ENCODE measurements at places on chromosomes 13 and 19.

DNA sequence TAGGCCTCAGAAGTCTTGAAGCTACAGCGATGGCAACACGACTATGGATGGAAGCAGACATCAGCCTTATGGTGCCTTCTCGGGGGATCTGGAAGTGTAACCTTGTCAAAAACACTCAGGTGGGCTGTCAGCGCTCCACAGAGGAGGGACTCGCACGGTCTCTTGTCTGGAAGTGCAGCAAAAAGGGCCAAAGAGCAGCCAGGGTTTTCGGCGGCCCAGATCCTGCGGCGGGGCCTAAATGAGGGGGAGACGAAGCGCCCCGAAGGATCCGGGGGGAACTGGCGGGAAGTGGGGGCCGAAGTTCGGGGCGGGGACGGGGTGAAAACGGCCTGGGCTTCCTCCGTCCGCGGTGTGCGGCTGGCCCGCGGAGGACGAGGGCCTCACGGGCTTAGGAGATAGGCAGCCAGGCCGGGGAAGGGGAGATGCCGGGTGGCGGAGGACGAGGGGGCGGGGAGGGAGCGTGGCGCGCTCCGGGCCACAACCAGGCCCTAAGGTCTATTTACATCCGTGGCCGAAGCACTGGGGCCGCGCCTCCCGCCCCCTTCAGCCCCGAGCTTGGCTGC lies 637 bp downstream of the RANBP3 start:
- DNase-seq: no peak

GRCh38 chr13:60226507-60226906 lies 62.8 kb upstream of the DIAPH3 start:
- DNase-seq: no peak

- DNase-seq: no peak
Observed at GRCh38 chr13:26999499-26999898, 172.1 kb downstream of the USP12 start.

- peak; percentile 79 for DNase-seq
Observed at GRCh38 chr13:26946684-26947343, 186.2 kb upstream of the GPR12 start.

DNA sequence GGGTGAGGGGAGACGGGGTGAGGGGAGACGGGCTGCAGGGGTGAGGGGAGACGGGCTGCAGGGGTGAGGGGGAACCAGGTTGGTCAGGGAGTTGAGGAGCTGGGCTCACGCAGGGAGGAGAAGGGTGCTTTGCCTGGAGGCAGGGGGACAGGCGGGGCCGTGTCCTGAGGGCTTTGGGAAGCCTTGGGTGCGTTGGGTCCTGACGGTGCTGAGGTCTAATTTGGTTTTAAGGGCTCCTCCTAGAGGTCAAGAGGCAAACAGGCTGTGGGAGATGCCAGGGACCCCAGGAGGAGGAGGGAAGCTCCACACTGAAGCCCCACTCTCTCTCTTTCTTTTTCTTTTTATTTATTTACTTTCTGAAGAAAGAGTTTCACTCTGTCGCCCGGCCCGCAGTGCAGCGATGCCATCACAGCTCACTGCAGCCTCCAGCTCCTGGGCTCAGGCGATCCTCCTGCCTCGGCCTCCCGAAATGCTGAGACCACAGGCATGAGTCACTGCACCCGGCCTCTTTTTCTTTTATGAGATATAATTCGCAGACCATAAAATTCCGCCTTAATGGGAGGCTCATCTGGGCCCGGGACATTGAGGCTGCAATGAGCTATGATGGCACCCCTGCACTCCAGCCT lies 9.3 kb upstream of the MISP start:
- no peak for DNase-seq

- peak; percentile 60 for DNase-seq
Observed at GRCh38 chr19:58355908-58356765, 2.8 kb upstream of the A1BG start.

- DNase-seq: no peak
Observed at GRCh38 chr13:23848019-23848418, 41.2 kb downstream of the MIPEP start.

- no peak for DNase-seq
Observed at GRCh38 chr13:48593536-48593935, 60.2 kb upstream of the CYSLTR2 start.

GRCh38 chr19:49290517-49290916 lies 34.5 kb downstream of the SLC6A16 start:
- DNase-seq: no peak

- DNase-seq: no peak
Observed at GRCh38 chr19:46784262-46785053, 3.9 kb downstream of the SLC1A5 start.

- no peak for DNase-seq
Observed at GRCh38 chr13:36046672-36047071, 84.5 kb downstream of the DCLK1 start.

GRCh38 chr13:67008075-67008668 lies 222.0 kb downstream of the PCDH9 start:
- no peak for DNase-seq

GRCh38 chr13:33775339-33776108 lies 42.4 kb upstream of the RFC3 start:
- DNase-seq: no peak

DNA sequence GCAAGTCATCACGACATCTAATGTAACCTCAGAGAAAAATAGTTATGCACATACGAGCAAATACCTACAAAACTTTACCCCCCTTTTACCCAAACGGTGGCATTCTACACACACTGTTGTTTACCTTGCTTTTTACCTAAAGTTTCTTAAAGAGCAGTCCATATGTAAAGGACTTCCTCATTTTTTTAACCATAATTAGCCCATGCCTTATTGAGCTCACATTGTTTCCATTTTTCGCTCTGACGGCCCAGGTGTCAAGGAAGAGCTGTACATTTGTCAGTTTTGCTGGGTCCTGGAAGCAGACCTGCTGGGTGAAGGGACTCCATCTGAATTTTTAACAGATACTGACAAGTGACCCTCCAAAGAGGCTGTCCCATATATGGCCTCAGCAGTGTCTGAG lies 89.4 kb downstream of the STK24 start:
- DNase-seq: peak; percentile 39

GRCh38 chr13:39298951-39299350 lies 260.7 kb downstream of the NHLRC3 start:
- DNase-seq: no peak

DNA sequence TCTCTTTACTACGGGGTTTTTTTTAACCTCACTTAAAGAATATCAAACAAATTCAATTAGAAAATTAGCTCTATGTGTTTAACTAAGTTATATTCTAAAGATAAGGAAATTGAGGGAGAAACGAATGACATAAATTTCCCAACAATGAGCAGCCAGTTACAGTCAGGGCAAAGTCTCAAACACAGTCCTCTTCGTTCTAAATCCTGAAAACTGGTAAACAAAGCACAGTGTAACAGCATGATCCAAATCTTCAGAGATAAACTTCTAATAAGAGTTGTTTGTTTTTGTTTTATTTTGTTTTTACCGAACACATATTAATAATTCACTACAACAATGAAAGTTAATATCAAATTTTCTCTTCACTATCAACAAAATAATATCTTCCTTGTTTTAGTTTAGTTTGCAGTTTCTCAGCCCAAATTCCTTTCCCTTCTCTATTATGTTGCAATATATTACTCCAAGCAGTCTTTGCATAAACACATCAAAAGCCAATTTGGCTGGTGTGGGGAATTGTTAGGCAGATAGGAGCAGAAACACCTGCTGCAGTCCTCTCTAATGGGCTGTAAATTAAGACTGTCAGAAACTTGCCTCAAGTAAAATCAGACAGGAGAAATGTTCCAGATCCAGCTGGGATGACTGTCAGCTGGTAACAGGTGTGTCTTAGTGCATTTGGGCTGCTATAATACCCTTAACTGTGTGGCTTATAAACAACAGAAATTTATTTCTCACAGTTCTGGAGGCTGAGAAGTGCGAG lies 106.5 kb upstream of the SGCG start:
- DNase-seq: no peak

DNA sequence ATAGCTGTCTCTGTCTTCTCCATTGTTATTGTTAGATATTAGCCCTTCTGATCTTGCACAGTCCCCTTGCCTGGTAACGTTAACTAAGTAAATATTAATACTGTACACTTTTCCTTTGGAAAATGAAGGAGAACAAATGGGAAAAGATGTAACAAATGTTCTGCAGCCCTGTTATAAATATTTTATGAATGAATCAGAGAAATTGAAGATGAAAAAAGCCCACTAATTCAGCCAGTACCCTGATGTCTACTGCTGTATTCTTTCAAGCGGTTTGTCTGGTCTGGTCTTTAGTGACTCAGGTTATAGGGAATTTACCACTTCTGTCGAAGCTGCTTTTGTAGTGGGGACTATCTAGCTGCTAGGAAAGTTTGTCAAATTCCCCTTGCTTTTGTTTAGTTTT lies 121.0 kb downstream of the COG6 start:
- DNase-seq: no peak

Measured in hematopoietic multipotent progenitor cell (in vitro differentiated cells).